Adipocyte (in vitro differentiated cells): ENCODE measurements at places on chromosomes 2 and 18.

- no peak for DNase-seq
These were observed 249.3 kb upstream of the MYT1L start for GRCh38 chr2:2580341-2580740.

DNA sequence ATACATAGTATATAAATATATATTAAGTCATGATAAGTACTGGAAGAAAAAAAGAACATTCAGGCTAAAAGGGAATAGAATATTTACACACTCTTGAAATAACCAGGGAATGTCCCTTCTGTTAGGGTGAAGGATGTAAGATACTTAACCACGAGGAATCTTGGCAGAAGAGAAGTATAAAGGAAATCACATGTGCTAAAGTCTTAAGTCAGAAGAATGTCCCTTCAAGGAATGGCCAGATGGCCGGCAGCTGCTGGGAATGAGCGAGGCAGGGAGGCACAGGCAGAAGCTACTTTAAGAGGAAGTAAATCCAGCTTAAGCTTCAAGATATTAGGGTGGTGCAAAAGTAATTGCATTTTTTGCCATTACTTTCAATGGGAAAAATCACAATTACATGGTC is 5.5 kb downstream of the CCDC102B start:
- DNase-seq, result peak; percentile 92

DNA sequence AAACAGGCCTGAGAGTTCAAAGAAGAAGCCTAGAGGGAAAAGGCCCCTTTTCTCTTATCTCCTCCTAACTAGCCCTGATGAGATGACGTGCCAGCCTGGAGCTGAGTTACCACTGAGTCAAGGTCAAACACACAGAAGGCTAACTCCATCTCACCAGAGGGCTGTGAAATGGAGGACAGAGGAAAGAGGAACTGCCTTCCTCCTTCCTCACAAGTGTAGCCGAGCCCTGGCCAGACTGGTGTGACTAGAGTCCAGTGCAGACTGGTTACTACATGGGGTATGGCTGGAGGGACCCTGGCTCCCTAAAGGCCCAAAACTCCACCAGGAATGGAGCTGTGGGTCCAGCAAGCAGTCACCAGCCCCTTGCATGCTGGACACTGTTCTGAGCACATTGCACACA is 35.7 kb upstream of the GYPC start:
- DNase-seq, result no peak

DNA sequence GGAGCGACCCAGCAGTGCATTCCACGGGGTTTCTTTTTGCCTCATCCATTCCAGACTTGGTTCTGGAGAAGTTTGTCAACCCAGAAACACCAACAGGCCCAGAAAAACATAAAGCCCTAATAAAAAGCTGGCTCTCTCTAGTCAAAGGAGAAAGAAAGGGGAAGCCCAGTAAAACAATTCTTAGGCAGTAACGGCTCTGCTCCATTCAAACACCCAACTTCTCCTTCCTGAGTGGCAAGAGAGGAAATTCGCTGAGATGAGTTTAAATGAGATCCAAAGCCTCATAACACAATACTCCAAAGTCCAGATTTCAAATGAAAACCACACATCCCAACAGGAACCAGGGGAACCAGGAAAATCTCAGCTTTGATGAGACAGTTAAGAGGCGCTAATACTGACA is 179.9 kb downstream of the RPIA start:
- DNase-seq, result no peak

- no peak for DNase-seq
These were observed 159.2 kb downstream of the SOX11 start for GRCh38 chr2:5851410-5851809.

GRCh38 chr2:151481744-151482143 is 72.0 kb downstream of the RIF1 start:
- DNase-seq, result no peak
